ENCODE measurements at places on chromosomes 3 and 15. TPM values are rescaled to one million over a fixed set of nuclear protein-coding genes. Genes with fewer than 3 reads are reported as not detected.

Gene SERPINI2
- total RNA-seq, result not detected

Gene DUOX1
- total RNA-seq, result 59.4 TPM

Gene OCA2
- total RNA-seq, result 0.88 TPM

Gene ZNF620
- total RNA-seq, result 2.0 TPM

Gene GUCA1C
- total RNA-seq, result not detected

Gene TM6SF1
- not detected for total RNA-seq

Gene RASGRP1
- 0.85 TPM for total RNA-seq

All from airway epithelial cell (primary cell).